ENCODE measurements at places on chromosomes 11 and 22. TPM values are rescaled to one million over a fixed set of nuclear protein-coding genes. Genes with fewer than 3 reads are reported as not detected.

The ZNF202 gene
- total RNA-seq, result 21.6 TPM

DNA sequence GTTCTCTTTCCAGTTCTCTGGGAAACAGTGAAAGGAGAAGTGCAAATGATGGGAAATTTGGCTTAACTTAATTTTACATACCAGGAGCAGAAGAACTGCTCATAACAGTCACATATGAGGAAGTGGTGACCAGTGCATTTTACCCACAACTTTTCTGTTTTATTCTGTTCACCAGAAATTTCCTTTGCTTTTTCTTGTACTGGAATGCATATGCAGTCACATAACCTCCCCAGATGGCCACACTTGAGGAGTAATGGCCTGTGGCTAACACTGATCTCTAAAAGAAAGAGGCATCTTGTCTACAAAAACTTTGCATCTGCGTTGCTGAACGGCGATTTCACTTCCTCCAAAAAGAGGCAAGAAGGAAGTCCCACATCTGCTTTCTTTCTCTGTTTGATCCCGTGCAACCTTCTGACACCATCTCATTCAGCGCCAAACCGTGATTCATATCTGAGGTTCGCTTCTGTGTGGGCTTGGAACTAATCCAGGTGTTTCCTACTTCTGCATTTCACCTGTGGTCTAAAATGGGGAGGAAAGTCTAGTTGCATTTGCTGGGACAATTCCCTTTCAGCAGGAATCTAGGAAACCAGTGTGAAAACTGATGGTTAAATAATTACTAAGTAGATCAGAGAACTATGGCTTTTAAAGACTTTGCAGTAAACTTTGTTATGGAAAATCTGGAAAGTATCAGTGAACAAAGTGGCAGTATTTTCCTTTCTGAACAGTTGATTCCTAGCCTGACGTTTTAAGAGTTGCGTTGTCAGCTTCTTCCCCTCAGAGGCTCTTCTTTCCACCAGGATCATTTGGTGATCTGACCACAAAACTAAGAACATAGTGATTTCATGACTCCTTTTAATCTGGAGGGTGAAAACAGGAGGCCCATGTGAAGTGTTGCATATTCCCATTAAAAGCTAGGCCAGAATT lies 4.2 kb upstream of the MPEG1 start:
- no peak overlapping the region for H3K4me3 ChIP-seq
- no peak for DNase-seq
- no peaks in the 10 kb centered on the region for H3K36me3 ChIP-seq
- peaks cover 12% of the 10 kb centered on the region for H3K4me1 ChIP-seq
- H3K27me3 ChIP-seq, result no peaks in the 10 kb centered on the region

The P2RX6 gene
- 1.2 TPM for total RNA-seq

The ALX4 gene
- total RNA-seq, result not detected

The WNT11 gene
- total RNA-seq, result not detected

The PDE2A gene
- total RNA-seq, result 1.7 TPM

- no peaks in the 10 kb centered on the region for H3K27me3 ChIP-seq
- H3K27ac ChIP-seq, result no peak overlapping the region
- no peaks in the 10 kb centered on the region for H3K36me3 ChIP-seq
- H3K4me3 ChIP-seq, result no peak overlapping the region
- no peaks in the 10 kb centered on the region for H3K4me1 ChIP-seq
These were observed 25.3 kb upstream of the FCHSD2 start for GRCh38 chr11:73167363-73167954.

GRCh38 chr11:134158023-134158422 lies 65.7 kb downstream of the NCAPD3 start:
- no peak for DNase-seq
- no peak overlapping the region for H3K27ac ChIP-seq
- H3K27me3 ChIP-seq, result no peaks in the 10 kb centered on the region
- H3K4me1 ChIP-seq, result no peaks in the 10 kb centered on the region

The MRTFA gene
- total RNA-seq, result 79.1 TPM

The LYVE1 gene
- total RNA-seq, result not detected

- DNase-seq, result no peak
- H3K4me1 ChIP-seq, result no peaks in the 10 kb centered on the region
- no peaks in the 10 kb centered on the region for H3K36me3 ChIP-seq
- H3K27me3 ChIP-seq, result no peaks in the 10 kb centered on the region
- H3K27ac ChIP-seq, result no peak overlapping the region
These were observed 57.4 kb downstream of the NECTIN1 start for GRCh38 chr11:119671561-119672015.

DNA sequence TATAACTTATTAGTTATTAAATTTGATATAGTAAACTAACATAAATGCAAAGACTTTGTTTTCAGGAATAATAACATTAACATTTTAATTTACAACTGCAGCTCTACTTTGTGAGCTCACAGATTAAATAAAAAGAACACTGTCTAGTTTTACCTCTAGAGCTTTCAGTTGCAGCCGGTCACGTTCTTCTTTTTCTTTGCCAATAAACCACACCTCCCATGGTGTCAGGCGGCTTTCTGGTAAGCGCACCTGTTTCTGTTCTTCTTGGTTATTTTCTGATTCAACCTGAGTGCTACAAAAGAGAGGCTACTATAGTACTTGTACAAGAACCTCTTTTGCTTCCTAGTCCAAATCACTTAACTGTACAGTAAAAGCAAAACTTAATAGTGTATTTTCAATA lies 5.8 kb downstream of the CCDC34 start:
- no peak for DNase-seq
- H3K27me3 ChIP-seq, result no peaks in the 10 kb centered on the region
- H3K4me3 ChIP-seq, result no peak overlapping the region
- H3K36me3 ChIP-seq, result no peaks in the 10 kb centered on the region
- H3K27ac ChIP-seq, result no peak overlapping the region
- H3K4me1 ChIP-seq, result peaks cover 2% of the 10 kb centered on the region
